ENCODE measurements at places on chromosomes 11 and 22.

- no peak for DNase-seq
Measured at GRCh38 chr11:83394331-83394730, 108.2 kb upstream of the CCDC90B start.

DNA sequence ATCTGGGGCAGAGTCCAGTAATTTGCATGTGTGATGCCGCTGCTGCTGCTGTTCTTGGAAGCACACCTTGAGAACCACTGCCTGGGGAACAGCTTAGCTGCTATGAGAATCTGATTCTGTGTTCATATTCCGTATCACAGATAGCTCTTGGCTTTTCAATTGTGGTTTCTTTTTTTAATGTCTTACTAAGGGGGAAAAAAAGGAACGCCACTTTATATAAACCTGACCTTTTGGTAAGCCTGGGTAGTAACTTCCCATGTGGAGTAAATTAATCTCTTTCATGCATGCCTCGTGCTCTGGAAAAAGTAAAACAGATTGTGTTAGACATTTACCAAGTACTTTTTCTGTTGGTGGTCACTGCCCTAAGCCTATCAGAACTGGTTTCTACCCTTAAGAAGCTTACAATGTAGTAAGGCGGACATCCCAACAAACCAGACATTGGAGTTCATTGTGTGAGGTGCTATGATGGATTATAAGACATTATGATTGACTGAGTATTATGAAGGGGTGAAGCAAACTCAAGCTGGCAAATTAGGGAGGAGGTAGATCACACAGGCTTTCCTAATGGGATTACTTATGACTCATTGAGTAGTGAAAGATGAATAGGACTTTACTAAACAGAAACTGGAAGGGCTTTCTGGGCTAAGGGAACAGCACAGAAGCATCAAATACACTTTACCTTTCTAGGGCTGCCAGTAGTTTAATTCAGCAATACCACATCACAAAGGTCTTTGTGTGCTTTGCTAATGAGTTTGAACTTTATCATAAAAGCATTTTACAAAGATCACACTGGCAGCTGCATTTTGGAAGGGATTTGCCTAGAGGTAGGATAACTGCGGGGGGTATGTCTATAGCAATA lies 64.7 kb downstream of the MAML2 start:
- DNase-seq, result no peak

GRCh38 chr22:45534339-45535192 lies 31.9 kb downstream of the FBLN1 start:
- DNase-seq, result no peak

- no peak for DNase-seq
Measured at GRCh38 chr11:2663506-2663905, 36.3 kb downstream of the KCNQ1OT1 start.

DNA sequence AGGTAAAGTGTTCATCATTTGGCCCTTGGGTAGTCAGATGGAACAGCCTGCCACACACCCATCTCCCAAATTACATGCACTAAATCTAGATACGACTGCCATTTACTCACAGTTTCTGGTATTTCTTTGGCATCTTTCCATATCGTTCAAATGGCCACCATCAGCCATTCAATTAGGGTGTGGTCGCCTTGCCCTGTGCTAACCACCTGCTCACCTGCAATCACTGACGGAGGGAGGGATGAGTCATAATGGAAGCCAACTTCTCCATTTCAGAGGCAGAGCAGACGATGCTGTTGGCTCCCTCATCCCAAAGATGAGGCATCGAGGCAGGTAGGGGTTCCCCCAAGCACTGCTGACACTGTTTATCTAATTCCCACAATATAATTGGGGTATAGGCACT lies 14.6 kb downstream of the MS4A6A start:
- no peak for DNase-seq

- DNase-seq, result no peak
Measured at GRCh38 chr11:46220313-46220712, 57.1 kb upstream of the CREB3L1 start.

GRCh38 chr11:75632962-75633361 lies 35.9 kb downstream of the MAP6 start:
- DNase-seq, result no peak

DNA sequence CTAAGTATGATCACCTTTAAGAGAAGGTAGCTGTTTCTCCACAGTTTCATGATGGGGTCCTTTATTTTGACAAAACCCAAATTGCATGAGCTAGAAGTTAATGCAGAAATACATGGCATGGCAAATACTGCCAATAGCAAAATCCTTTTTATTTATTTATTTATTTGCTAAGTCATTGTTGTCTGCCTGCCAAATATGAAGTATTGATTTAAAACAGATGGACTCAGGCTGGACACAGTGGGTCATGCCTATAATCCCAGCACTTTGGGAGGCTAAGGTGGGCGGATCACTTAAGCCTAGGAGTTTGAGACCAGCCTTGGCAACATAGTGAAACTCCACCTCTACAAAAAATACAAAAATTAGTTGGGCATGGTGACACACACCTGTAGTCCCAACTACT lies 52.4 kb downstream of the LARGE2 start:
- DNase-seq, result no peak

GRCh38 chr11:73367482-73368024 lies 8.6 kb upstream of the RELT start:
- DNase-seq, result no peak

Measured in HEK293T (cell line).